ENCODE measurements at places on chromosomes 7 and 10. TPM values are rescaled to one million over a fixed set of nuclear protein-coding genes. Genes with fewer than 3 reads are reported as not detected.

Gene ZPBP
- total RNA-seq, result not detected

GRCh38 chr10:125634606-125635005, 48.4 kb downstream of the TEX36 start:
- no peaks in the 10 kb centered on the region for H3K36me3 ChIP-seq
- no peak overlapping the region for H3K4me3 ChIP-seq
- H3K4me1 ChIP-seq, result no peaks in the 10 kb centered on the region
- no peaks in the 10 kb centered on the region for H3K27me3 ChIP-seq
- H3K27ac ChIP-seq, result no peak overlapping the region

Gene MYO3A
- total RNA-seq, result not detected

Gene MTERF1
- 32.4 TPM for total RNA-seq

Gene LRRTM3
- not detected for total RNA-seq

GRCh38 chr10:77279207-77279606, 358.4 kb downstream of the KCNMA1 start:
- H3K27ac ChIP-seq, result no peak overlapping the region
- H3K4me3 ChIP-seq, result no peak overlapping the region
- no peaks in the 10 kb centered on the region for H3K36me3 ChIP-seq
- H3K4me1 ChIP-seq, result no peaks in the 10 kb centered on the region
- no peak for DNase-seq
- no peaks in the 10 kb centered on the region for H3K27me3 ChIP-seq

Gene OR2A12
- not detected for total RNA-seq

GRCh38 chr7:112022128-112022527, 184.1 kb downstream of the DOCK4 start:
- no peak for DNase-seq
- no peaks in the 10 kb centered on the region for H3K4me1 ChIP-seq
- H3K27ac ChIP-seq, result no peak overlapping the region
- H3K27me3 ChIP-seq, result no peaks in the 10 kb centered on the region

DNA sequence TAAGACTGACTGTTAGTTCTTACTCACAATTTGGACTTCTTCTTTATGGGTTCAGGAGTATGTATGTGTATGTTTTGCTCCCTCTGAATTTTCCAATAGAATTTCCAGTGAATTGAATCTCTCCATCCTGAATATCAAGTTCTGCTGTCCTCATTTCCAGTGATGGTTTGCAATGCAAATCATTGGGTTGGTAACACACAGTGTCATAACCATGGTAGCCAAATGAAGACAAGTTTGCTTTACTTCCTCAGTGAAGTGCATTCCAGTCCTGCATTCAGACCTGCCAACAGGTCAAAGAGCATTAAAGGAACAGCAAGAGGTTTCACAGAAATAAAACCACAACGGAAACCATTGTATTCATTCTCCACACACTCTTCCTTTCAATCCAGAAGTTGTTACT, 15.2 kb downstream of the ITPRID1 start:
- no peak for DNase-seq
- H3K27me3 ChIP-seq, result no peaks in the 10 kb centered on the region
- no peak overlapping the region for H3K27ac ChIP-seq
- H3K4me1 ChIP-seq, result no peaks in the 10 kb centered on the region
- no peak overlapping the region for H3K4me3 ChIP-seq

GRCh38 chr7:1324028-1324900, 91.6 kb downstream of the UNCX start:
- no peaks in the 10 kb centered on the region for H3K4me1 ChIP-seq
- no peak overlapping the region for H3K4me3 ChIP-seq
- H3K36me3 ChIP-seq, result no peaks in the 10 kb centered on the region
- DNase-seq, result no peak

DNA sequence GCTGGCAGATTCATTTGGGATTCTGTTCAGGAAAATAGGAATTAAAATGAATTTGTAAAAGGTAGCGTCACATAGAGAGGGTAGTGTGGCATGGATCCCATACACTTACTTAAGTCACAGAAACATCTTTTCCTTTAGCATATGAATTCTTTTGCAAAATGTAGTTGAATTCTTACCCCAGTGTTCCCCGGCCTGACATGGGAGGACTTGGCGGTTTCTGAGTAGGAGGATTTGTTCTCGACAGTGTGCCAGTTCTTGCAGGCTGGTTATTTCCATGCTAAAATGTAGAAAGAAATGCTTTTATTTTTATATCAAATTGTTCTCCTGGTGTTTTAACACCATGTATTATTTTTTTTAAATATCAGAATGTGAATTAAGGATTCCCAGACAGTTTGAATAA, 72.6 kb downstream of the PDSS1 start:
- no peak overlapping the region for H3K27ac ChIP-seq
- no peaks in the 10 kb centered on the region for H3K27me3 ChIP-seq
- no peak overlapping the region for H3K4me3 ChIP-seq
- H3K4me1 ChIP-seq, result peaks cover 5% of the 10 kb centered on the region

GRCh38 chr7:55133630-55134358, 115.0 kb downstream of the EGFR start:
- H3K4me1 ChIP-seq, result no peaks in the 10 kb centered on the region
- no peak overlapping the region for H3K27ac ChIP-seq
- no peak overlapping the region for H3K4me3 ChIP-seq
- no peaks in the 10 kb centered on the region for H3K27me3 ChIP-seq
- H3K36me3 ChIP-seq, result no peaks in the 10 kb centered on the region

Gene SUV39H2
- 5.0 TPM for total RNA-seq

DNA sequence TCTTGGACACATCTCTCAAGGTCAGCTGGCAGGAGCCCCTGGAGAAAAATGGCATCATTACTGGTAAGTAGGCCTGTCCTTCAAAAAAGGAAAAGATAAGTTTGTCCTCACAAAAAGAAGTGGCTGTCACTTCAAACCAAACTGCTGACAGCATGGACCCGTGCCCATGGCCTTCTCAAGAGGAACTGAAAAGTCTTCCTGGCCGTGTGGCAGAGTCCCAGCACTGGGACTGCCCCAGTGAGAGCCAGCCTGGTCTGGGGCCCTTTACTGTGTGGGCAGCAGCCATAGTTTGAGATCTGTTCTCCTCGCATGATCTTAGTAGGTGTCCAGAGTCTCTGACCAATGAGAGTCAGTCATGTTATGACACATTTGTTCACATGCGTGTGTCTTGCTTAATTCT, 614.2 kb upstream of the FOXK1 start:
- H3K4me1 ChIP-seq, result no peaks in the 10 kb centered on the region
- DNase-seq, result no peak
- no peak overlapping the region for H3K27ac ChIP-seq
- no peak overlapping the region for H3K4me3 ChIP-seq
- no peaks in the 10 kb centered on the region for H3K27me3 ChIP-seq
